ENCODE measurements at places on chromosomes 16 and 17. TPM values are rescaled to one million over a fixed set of nuclear protein-coding genes. Genes with fewer than 3 reads are reported as not detected.
A peak's percentile ranks its signal among the peaks of the same experiment; 100 is the strongest.

- no peak for DNase-seq
Observed at GRCh38 chr17:32264140-32264799, 1.4 kb upstream of the RHBDL3 start.

DNA sequence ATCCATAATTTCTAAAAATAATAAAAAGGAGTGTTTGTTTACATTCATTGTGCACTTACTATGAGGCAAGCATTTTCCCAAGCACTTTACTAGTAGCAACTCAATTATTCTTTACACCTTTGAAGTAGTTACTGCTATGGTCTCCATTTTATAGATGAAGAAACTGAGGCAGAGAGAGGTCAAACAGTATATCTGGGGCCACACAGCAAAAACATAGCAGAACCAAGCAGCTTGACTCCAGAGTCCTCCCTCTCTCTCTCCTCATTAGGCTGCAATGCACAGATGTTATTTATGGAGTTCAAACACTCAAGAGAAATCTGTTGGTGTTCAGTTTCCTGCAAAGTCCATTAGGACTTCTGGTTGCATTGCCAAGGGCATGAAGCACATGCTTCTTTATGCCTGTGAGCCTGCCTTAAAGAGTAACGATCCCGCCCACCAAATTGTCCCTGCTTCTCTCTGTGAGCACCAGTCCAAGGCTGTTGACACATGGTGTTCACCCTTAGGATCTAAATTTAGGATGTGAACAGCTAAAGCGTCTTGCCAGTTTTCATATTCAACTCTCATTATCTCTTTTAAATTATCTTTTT is 44.0 kb downstream of the GPRC5B start:
- DNase-seq: no peak

GRCh38 chr17:17942846-17943245 is 29.4 kb downstream of the TOM1L2 start:
- no peak for DNase-seq

DNA sequence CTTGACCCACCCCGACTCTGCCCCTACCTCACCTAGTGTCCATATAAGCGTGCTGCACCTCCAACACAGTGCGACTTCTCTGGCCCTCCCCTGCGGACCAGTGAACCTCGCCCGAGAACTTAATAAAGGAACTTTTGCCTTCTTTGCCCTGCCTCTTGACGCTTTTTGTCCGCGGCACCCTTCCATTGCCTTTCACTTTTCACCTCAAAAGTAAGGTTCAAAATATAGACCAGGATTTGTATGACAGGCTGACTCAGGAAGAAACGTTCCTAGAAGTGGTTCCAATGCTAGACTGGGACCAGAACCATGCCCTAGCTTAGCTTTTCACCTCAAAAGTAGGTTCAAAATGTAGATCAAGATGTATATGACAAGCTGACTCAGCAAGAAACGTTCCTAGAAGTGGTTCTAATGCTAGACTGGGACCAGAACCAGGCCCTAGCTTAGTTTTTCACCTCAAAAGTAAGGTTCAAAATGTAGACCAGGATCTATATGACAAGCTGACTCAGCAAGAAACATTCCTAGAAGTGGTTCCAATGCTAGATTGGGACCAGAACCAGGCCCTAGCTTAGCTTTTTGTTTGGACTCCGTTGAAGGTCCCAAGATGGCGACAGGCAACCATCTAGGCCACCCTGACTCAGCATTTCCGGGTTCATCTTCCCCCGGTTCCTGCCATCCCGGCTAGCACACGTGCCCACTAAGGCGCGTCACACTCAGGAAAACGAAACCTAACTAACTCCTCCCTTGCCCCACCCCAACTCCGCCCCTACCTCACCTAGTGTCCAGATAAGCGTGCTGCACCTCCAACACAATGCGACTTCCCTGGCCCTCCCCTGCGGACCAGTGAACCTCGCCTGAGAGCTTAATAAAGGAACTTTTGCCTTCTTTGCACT is 51.0 kb upstream of the TMEM97 start:
- DNase-seq: no peak

DNA sequence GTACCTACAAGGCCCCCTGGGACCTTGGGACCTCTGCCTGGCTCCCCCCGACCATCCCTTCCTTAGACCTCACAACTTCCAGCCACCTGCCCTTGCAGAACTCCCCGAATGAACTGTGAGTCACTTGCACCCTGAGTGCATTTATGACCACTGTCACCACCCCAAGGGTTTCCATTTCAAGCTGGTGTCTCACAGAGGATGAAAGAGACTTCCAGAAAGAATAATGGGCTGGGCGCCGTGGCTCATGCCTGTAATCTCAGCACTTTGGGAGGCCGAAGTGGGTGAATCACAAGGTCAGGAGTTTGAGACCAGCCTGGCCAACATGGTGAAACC is 124.5 kb upstream of the CIBAR2 start:
- DNase-seq: no peak

DNA sequence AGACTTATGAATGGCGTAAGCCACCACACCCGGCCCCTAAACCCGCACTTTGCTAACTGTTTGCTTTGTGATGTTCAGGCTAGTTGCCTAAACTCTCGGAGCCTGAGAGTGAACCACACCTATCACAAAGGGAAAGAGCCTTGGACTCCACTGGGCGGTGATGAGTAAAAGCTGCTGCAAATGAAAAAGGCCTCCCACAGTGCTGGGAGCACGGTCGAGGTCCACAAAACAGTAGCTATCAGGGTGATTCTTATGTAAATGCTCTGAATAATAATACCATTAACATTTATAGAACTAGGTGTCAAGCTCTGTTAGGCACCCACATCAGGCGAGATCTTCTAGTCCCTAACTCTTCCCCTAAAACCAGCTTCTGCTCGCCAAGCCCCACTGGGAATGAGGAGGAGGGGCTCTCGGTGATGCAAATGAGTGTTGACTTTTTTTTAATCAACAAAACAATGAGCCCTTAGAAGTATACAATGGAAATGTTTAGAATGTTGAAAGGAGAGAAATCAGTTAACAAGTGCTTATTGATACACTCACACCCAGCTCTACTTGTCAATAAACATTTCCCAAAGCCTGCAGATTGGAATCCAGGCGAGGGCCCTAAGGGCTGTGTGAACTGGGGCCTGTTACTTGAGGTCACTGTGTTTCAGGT is 19.8 kb downstream of the FBRS start:
- no peak for DNase-seq

GRCh38 chr17:20184977-20185619 is 175.9 kb downstream of the SPECC1 start:
- DNase-seq: no peak

GRCh38 chr16:8631818-8632465 is 10.4 kb downstream of the METTL22 start:
- no peak for DNase-seq

GRCh38 chr16:67246756-67247191 is 507 bp downstream of the FHOD1 start:
- DNase-seq: no peak

GRCh38 chr17:15171167-15172047 is 93.7 kb downstream of the PMP22 start:
- peak; percentile 22 for DNase-seq

- no peak for DNase-seq
Observed at GRCh38 chr16:8776129-8776584, 21.3 kb downstream of the TMEM186 start.

DNA sequence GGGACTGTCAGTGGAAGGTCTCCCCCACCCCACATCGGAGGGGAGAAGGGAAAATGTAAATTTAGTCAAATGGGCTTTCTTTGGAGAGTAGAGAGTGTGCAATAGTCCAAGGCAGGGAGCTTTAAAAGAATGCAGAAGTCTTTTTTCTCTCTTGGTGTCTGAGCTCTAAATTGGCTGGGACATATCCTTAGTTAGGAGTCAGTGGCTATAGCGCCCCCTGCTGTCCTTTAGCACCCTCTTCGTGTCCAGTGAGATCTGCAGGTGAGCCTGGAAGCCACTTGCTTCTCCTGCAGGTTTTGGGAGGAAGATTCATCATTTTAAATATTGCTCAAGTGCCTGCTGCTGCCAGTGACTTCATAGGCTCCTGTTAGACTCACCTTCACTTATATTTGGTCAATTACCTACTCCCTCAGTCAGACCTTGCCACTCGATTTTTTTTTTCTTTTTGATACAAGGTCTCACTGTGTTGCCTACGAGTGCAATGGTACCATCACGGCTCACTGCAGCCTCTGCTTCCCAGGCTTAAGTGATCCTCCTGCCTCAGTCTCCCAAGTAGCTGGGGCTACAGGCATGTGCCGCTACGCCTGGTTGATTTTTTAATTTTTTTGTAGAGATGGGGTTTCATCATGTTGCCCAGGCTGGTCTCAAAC is 174.8 kb downstream of the PRKCB start:
- DNase-seq: peak; percentile 39

- DNase-seq: no peak
Observed at GRCh38 chr16:55499951-55500529, 8.8 kb upstream of the LPCAT2 start.

GRCh38 chr17:15418781-15419180 is 48.6 kb downstream of the CDRT4 start:
- DNase-seq: no peak

DNA sequence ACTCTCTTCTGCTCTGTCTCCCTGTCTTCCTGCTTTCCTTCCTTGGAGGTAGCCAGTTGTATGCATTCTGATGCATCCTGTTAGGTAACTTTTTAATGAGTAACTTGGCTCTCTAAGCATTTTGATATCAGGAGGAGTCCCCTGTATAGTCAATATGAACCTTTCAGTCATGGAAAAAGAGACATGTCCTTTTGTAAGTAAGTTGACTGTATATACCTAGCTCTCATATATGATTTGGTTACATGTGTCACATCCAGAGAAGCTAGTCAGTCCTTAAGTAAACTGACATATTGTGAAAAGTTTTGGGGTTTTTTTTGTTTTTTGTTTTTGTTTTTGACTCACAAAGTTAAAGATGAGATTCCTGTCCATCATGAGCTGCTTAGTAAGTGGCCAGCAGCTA is 18.8 kb downstream of the UTP18 start:
- no peak for DNase-seq

GRCh38 chr17:59829217-59830006 is 63.3 kb downstream of the TUBD1 start:
- DNase-seq: peak; percentile 97

GRCh38 chr17:8110456-8110804 is 7.9 kb downstream of the ALOXE3 start:
- no peak for DNase-seq

DNA sequence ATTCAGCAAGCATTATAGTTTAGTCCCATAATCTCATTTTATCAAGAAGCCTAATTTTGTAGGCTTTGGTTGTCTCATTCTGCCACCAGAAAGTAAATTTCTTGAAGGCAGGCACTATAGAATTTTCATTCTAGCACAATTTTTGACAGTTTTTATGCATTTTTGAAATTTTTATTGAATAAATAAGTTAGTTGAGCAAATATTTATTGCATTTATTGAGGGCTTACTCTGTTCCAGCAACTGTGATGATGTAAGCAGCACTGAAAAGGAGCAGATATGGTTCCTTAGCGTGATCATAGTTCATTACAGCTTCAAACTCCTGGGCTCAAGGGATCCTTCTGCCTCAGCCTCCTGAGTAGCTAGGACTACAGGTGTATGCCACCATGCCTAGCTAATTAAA is 34.2 kb downstream of the PPM1E start:
- DNase-seq: no peak

DNA sequence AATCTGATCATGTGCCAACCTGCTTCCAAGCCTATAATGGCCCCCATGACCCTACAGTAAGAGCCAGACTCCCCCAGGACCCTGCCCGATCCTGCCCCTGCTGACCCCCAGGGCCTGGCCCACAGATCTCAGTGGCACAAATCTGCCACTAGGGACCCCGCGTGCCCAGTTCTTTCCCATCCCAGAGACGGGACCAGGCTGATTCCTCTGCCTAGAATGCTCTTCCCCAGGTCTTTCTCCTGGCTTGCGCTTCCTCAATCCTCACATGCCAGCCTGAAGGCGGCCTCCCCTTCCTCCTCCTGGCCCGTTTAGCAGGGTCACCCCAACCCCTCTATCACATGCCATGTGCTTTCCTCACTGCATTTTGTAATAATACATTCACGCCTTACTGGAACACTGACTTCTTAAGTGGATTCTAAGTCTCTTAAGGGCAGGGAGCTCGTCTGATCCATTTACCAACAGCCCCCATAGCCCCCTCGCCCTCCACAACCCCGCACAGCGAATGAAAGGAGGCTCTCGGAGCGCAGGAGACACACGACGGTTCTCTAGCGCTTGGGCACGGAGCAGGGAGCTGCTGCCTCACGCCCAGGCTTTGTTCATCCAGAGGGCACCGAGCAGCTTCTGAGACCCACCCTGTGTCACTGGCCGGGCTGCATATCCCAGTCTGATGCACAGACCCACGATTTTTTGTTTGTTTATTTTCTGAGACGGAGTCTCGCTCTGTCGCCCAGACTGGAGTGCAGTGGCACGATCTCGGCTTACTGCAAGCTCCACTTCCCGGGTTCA is 1.2 kb downstream of the TRIM65 start:
- no peak for DNase-seq

- DNase-seq: no peak
Observed at GRCh38 chr16:53370827-53371226, 63.4 kb upstream of the RBL2 start.

DNA sequence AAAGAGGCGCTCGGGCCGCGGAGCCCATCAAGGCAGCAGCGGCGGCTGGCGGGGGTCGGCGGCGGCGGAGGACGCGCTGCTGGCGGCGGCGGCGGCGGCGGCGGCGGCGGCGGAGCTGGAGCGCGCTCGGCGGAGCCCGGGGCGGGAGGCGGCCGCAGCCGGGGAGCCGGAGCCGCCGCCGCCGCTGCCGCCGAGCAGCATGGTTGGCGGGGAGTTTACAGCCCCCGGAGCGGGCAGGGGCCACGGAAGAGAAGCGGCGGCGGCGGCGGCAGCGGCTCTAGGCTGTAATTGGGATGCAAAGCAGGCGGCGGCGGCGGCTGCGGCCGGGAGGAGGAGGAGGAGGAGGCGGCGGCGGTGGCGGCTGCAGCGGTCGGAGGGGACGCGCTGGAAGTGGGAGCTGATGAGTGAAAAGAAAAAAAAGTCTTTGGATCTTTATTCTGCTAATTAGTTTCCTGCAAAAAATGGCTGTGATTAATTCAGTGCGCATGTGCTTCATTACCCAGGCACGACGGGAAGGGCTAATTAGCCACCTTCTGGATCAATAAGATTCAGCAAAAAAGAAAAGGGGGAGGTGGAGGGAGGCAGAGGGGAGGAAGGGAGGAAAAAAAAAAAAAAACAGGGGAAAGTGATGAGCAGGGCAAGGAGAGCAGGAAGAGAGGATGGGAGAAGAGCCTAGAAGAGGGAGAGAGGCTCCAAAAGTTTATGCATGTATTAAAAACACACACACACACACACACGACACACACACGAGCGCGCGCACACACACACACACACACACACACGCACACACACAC is 10.9 kb upstream of the ZFHX3 start:
- no peak for DNase-seq

- DNase-seq: no peak
Observed at GRCh38 chr17:56367366-56367765, 214.1 kb downstream of the ANKFN1 start.

- no peak for DNase-seq
Observed at GRCh38 chr17:74780443-74781238, 4.5 kb upstream of the NAT9 start.

The BAIAP3 gene
- total RNA-seq: 9.4 TPM

The TMEM208 gene
- total RNA-seq: 25.6 TPM

The RMI2 gene
- 11.1 TPM for total RNA-seq

The GSE1 gene
- total RNA-seq: 97.5 TPM

The IL17C gene
- not detected for total RNA-seq

The GDPD1 gene
- 0.26 TPM for total RNA-seq

The MAPK8IP3 gene
- 108 TPM for total RNA-seq

The NPIPA5 gene
- 0.26 TPM for total RNA-seq

The SSTR5 gene
- 2.8 TPM for total RNA-seq

The PPP1R1B gene
- total RNA-seq: 45.7 TPM
